Fibroblast of pulmonary artery (primary cell): ENCODE measurements at places on chromosomes 2 and 18.

DNA sequence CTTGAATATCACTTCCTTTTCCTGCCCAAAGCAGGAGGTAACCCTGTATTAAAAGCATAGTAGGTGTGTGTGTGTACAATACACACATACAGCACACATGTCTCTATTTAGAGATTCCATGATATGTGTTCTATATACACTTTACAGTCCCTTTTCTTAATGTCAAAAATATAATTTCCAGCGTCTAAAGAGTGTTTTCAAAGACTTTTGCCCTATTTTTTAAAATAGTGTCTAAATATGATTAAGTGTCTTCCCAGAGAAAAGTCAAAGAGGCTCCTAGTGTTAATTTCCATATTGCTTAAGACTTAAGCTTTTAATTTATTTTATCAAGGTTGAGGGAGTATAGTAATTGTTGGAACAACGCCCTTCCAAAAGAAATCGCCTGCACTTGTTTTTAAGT lies 420.3 kb upstream of the POU3F3 start:
- DNase-seq, result no peak

DNA sequence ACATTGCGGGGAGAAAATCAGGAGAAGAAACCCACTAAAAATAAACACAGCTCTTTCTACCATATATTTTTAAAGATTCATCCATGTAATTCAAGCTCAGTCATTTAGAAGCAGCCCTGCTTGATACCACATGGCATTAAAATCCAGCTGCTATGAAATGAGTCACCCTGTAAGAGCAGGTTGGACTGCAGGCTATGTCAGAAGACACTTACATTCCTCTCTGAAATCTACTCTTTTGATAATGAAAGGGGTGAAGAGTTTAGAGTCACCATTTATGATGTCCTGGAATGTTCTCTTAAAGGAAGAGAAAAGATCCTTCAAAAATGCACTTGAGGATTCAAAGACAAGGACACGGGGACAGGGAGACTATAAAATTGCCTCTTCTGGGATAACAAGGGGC lies 100.6 kb upstream of the APCDD1 start:
- peak; percentile 33 for DNase-seq

DNA sequence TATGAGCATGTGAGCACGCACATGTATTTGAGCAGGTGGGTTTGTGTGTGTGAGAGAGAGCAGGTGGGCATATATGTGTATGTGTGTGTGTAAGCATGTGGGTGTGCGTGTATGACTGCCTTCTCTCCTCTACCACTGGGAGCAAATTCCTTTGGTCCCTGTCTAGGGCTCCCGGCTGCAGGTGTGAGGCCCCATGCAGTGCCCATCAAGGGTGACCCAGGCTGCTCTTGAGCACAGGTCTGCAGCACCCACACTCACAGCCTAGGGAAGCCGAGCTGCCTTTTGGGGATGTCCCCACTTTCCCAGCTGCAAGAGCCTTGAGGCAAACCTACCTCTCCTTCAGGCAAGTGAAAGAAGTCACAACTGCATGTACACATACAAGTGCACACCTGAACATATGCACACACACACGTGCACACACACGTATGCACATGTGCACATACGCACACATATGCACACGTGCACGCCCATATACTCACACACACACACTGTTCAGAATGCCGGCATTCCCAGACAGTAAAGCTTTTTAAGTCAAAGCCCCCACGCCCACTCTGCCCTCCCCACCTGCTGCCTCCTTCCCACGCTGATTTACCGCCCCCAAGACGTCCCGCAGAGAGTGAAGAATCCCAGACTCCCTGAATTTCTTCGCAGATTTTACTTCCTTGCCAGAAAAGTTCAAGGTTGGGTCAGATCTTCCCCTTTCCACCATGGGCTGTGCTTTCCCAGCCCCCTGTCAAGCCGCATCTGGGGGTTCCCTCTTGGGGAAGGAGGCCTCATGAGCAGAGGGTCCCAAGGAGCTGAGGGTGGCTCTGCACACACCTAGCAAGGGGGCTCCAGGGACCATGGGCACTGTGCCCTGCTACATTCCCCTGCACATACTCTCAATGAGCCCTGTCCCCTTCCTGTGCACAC lies 170.6 kb downstream of the TWIST2 start:
- DNase-seq, result no peak

DNA sequence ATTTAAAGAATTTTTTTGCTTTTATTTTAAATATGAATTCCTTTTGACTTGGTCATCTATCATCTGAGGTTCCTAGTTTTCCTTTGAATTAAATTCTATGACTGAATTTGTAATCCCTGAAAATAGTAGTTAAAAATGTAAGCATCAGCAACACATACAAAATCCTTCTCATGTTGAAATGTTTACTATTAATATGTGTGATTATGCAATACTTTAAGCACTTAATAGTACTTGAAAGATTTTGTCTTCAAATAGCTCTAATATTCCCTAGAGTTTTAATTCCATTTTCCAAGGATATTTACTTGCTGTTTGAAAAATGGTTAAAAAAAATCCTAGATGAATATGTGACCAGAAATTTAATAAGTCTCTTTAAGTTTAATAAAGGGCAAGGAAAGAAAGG lies 26.6 kb upstream of the SPATS2L start:
- DNase-seq, result no peak

DNA sequence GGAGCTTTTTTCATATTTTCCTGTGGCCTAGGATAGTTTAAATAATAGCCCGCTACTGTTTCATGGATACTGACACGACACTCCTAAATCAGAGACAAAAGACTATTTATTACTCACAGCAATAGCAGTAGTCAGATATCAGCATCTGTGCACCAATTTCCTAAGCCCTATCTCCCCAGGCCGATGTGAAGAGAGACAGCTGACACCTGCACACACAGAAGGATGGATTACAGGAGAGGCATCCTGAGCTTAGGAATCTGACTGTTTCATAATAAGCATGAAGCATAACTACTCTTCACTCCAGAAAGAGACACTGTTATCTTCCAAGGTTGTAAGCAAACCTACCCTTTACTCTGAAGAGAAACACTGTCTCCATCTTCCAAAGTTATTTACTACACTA lies 105.4 kb downstream of the ATL2 start:
- DNase-seq, result no peak

- DNase-seq, result no peak
Measured at GRCh38 chr2:25032901-25033300, 9.0 kb upstream of the EFR3B start.
